Epithelial cell of proximal tubule (primary cell): ENCODE measurements at places on chromosomes 12 and 14. TPM values are rescaled to one million over a fixed set of nuclear protein-coding genes. Genes with fewer than 3 reads are reported as not detected.

DNA sequence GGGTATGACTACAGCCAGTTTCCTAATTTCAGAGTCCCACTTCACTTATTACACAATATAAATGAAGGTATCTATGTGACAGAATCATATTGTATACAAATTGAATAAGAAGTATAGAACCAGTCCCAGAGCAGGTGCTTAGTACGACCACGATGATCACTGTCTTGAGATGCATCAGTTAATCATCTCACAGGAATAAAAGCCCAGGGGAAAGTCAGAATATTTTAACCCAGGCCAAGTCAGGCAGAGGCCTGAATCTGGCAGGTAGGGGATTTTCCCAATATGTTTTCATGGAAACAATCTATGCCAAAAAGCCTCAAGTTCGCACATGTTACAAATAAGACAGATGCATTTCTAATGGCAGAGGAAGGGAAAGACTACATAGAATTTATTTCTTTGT is 758.4 kb downstream of the BCL11B start:
- DNase-seq, result no peak

TAS2R30 gene
- 0.07 and 0.12 TPM in 2 replicates for total RNA-seq

DNA sequence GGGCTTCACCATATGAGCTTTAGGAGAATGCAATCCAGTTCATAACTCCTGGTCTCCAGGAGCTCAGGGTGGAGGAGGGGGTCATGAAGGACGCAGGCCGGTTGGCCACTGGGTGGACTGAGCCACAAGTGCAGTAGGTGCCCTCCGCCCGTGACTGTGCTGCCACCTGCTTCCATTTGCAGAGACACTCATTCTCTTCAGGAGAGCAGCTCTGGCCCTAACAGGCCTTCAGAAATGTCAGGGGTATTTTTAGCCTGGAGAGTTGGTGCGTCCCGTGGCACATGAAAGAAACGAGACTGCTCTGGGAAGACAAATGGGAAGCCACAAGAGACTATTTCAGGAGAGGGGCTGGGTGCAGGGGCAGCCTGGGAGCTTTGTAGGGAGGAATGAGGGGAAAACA is 74.6 kb upstream of the MYL2 start:
- DNase-seq, result no peak

DNA sequence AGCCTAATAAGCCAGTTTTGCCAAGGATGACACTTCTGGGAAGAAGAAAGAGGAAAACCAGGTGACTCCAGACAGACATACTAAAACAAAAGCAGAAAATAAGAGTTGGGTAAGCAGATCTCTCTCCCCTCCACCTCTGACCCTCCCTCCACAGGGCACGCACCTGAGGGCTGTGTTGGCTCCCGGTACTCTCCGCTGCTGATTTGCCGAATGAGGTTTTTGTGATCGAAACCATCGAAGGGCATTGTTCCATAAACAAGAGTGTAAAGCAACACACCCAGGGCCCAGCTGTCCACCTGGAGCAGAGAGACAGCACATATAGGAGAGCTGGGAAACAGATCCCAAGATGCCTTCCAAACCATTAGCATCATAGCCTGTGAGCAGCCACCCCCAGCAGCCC is 68.1 kb downstream of the NUAK1 start:
- DNase-seq, result no peak

GRCh38 chr14:100898935-100899883 is 4.3 kb downstream of the RTL1 start:
- DNase-seq, result no peak

GRCh38 chr14:90642244-90642717 is 173.9 kb downstream of the TTC7B start:
- DNase-seq, result peak; percentile 56

DCAF5 gene
- total RNA-seq, result 10.4 and 14.5 TPM in 2 replicates

NTS gene
- total RNA-seq, result 0.51 TPM in 1 of 2 replicates, not detected in the other

- no peak for DNase-seq
Measured at GRCh38 chr14:105867961-105868599, 341.7 kb downstream of the TMEM121 start.

DNA sequence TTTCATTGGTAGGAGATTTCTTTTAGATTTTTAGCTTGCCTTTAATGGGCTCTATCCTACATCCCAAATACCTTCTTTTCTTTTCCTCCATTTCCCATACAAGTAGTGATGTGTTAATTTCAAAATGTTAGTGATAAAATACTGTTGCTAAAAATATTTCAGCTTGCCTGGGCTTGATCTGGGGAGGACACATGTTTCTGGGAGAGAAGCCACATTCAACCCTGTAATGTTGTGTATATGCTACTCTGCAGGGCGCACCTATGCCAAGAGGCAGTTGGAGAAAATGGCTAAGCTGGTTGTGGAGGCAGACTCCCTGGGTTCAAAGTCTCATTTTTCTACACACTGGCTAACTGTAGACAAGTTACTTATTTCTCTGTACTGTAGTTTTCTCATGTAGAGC is 26.3 kb downstream of the FLRT2 start:
- no peak for DNase-seq

CD4 gene
- total RNA-seq, result 0.07 and 0.75 TPM in 2 replicates

DNA sequence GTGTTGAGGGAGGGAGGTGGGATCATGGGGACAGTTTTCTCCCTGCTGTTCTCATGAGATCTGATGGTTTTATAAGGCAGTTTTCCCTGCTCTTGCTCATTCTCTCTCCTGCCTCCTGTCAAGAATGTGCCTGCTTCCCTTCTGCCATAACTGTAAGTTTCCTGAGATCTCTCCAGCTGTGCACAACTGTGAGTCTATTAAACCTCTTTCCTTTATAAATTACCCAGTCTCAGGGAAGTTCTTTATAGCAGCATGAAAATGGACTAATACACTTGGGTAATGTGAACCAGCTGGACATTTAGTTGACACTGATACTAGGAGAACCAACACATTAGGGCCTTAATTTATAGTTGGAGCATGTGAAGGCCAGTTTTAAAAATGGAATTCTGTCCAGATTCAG is 12.4 kb upstream of the CCDC91 start:
- DNase-seq, result no peak

- DNase-seq, result no peak
Measured at GRCh38 chr14:104577426-104577825, 2.1 kb upstream of the C14orf180 start.

- no peak for DNase-seq
Measured at GRCh38 chr14:100188392-100189030, 29.1 kb upstream of the DEGS2 start.

- DNase-seq, result no peak
Measured at GRCh38 chr12:26255893-26256645, 60.7 kb downstream of the SSPN start.

- no peak for DNase-seq
Measured at GRCh38 chr12:19140381-19141236, 11.1 kb downstream of the PLEKHA5 start.

DNA sequence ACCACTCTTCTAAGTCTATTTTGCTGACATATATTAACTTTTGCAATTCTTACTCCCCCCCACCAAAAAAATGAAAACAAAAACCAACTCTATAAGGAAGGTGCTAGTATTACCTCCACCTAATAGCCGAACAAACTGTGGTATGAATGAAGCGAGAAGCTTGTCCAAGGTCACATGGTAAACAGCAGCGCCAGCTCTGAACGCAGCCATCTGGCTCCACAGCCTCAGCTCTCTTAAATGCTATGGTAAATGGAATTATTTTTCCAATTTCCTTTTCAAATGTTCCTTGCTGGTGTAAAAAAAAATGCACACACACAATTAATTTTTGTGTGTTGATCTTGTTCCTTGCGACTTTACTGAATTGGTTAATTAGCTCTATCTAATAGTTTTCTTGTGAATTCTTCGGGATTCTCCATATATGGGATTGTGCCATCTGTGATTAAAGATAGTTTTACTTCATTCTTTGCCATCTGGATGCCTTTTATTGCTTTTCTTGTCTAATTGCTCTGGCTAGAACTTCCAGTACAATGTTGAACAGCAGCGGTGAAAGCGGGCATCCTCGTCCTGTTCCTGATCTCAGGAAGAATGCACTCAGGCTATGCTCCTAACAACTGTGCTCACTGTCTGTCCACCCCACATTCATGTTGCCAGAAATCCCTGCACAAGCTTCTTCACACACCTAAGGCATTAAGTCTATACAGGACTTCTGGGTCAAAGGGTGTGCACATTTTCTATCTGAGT is 10.7 kb upstream of the C12orf76 start:
- no peak for DNase-seq

- DNase-seq, result no peak
Measured at GRCh38 chr12:122909442-122910288, 13.7 kb upstream of the VPS37B start.

DNA sequence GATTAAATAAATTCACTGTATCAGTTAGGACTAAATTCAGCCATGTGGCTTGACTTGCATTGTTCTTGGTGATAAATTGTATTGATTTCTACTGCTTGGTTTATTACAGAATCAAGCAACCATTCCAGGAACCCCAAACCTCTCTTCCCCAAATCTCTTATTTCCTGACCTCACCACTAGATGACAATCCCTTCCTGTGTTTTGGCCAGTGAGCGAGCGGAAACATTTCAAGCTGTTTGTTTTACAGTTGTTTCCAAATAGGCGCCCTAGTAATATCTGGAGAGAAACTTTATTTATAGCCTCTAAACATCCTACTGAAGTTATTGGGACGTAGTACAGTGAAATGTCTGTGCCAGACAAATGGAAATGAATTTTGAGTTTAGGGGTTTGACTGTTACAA is 161.1 kb downstream of the SNAPC1 start:
- no peak for DNase-seq

SLC22A17 gene
- total RNA-seq, result 4.3 and 7.3 TPM in 2 replicates

- no peak for DNase-seq
Measured at GRCh38 chr14:56552615-56553014, 27.0 kb upstream of the TMEM260 start.

FSCB gene
- not detected in 2 replicates for total RNA-seq

DNA sequence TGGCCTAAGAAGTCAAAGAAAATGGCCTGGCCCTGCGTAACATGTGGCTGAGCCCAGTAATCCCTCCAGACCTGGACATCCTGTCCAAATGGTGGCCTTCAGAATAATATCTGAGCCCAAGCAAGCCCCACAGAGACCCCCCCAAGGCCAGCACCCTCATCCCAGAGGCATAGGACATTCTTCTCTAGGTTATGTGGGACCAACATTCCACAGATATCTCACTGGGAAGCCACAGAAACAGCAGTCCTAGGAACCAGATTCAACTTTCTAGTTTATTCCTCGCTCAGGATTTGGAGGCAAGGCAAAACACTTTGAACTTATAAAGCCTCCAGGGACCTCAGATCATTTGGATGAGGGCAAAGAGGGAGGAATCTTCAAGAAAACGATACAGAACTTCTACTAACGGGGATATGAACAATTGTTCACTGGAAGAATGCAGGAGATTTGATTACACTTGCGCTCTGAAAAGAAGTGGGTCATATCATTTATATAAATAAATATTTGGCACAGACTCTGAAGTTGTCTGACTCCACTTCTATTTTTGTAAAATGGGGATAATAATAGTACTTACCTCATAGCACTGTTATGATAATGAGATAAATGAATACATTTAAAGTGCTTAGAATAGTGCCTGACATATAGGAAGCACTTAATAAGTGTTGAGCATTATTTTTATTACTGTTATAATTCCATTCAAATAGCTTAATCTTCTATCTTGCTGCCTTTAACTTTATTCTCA is 171.5 kb downstream of the NUAK1 start:
- no peak for DNase-seq

DNA sequence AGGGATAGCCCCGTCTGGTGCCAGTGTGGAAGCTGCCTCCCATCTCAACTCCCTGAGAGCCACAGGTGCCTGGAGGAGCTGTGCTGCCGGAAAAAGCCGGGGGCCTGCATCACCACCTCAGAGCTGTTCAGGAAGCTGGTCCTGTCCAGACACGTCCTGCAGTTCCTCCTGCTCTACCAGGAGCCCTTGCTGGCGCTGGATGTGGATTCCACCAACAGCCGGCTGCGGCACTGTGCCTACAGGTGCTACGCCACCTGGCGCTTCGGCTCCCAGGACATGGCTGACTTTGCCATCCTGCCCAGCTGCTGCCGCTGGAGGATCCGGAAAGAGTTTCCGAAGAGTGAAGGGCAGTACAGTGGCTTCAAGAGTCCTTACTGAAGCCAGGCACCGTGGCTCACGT is 25.5 kb upstream of the P2RX4 start:
- no peak for DNase-seq

DNA sequence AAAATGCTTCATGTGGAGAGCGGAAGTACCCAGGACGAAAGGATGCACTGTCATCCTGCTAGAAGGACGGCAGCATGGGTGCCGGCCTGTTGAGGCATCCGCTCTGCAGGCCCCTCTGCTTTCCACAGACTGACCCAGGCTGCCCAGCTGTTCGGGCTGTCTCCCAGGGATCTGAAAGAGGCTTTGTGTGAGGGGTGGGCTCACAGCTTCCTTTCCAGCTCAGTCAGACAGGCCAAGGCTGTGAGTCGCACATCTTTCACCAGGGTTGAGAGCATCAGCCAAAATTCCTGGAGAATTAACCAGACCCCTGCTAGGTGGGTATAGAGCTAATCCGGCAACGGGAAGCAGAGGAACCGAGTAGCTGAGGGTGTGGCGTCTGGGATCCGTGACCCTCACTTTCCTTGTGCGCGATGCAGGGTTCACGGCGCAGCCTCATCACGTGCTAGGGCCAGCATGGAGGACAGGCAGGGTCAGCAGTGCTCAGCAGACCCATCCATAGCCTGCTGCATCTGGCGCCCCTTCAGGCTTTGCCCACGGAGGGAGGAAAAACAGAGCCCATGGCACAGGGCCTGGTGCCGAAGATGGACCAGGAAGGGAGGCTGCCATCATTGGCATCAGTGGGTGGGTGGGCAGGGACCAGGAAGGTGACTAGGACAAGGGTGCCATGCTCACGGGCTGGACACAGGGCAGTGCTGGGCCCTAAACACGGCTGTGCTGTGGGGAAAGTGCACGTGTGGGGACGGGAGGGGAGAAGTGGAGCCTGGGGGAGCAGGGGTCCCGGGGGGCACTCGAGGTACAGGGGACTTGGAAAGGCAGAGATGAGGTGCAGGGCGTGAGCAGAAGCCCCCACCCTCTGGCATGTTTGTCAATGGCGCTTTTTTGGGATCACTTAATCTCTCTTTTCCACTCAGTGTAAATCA is 9.2 kb upstream of the SIVA1 start:
- no peak for DNase-seq

DNA sequence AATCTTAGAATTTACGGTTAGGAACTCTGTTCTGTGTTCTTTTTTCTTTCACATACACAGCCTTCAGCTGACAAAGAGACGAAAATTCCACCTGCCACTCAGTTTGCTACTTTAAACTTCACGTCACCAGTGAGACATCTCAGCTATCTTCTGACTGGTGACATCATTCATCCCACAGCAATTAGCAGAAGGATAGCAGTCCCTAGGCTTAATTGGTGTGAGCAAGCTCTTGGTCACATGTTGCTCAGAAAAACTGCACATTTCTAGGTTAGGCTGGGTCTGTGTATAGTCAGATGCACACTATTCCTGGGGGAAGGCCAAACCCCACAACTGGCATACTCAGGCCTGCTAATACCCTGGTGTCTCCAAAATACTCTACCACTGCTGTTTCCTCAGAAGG is 23.9 kb downstream of the SLC7A7 start:
- DNase-seq, result peak; percentile 77

GRCh38 chr14:67332468-67332867 is 27.1 kb downstream of the ATP6V1D start:
- no peak for DNase-seq
